ENCODE measurements at places on chromosomes 1 and 21.

DNA sequence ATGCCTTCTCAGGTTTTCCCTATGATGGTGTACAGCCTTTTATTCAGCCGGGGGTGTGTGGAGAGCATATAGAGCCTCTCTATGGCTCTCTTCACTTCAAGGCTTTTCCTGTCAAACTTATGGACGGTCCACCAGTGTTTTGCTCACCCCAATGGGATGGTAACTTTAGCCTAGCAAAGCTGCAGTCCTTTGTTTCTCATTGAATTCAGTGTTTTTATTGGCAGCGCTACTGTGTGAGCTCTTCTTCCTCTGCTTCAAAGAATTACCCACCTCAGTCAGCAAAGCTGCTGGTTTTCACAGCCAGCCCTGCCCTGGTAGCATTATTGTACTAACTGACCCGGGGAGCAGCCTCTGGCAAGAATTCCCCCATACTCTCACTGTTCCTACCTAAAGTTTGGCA lies 145.3 kb upstream of the RRP15 start:
- DNase-seq = no peak

- no peak for DNase-seq
These were observed 17.4 kb upstream of the IFNAR2 start for GRCh38 chr21:33212159-33212851.

DNA sequence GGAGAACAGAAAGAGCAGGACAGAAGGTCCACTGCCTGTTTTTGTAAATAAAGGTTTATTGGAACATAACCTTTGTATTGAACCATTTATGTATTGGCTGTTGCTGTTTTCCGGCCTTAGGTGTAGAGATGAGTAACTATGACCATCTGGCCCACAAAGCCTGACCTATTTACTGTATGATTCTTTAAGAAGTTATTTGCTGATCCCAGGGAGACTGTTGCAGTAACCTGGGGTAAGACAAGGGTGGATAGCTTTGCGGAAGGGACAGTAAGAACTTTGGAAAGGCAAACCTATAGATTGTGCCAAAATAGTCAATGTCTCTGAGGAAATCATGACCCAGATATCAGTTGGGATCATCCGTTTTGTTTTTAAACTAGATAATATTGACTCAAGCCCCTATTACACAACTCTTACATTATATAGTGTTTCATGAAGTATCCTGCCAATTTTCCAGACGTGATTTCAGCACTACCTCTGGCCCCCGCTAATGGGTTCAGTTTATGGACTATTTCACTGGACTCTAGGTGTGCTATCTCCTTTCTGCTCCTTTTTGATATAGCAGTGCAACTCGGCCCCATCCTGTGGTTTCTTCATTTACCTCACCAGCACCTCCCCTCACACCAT lies 20.8 kb upstream of the TLCD4 start:
- no peak for DNase-seq

GRCh38 chr21:35208810-35209517 lies 159.9 kb upstream of the RUNX1 start:
- no peak for DNase-seq

DNA sequence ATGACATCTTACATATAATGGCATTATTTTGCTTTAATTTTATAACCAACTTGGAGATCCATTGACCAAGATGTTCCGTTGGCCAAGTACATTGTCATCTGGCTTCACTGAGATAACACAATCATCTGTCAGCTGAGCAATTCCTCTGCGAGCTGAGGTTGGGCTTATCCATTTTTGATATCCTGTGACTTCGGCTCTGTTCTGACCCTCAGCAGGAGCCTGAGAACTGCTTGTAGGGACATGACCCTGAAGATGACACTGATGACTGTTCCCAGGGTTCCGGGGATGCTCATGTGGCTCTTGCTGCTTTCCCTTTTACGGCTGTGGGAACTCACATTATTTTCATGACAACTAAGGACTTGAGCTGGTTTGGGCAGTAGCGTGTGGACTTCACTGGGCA lies 51.2 kb downstream of the TLR5 start:
- DNase-seq = no peak

- DNase-seq = no peak
These were observed 7.1 kb upstream of the CHI3L2 start for GRCh38 chr1:111220302-111220890.

- no peak for DNase-seq
These were observed 72.7 kb downstream of the MAST2 start for GRCh38 chr1:45876000-45876617.

DNA sequence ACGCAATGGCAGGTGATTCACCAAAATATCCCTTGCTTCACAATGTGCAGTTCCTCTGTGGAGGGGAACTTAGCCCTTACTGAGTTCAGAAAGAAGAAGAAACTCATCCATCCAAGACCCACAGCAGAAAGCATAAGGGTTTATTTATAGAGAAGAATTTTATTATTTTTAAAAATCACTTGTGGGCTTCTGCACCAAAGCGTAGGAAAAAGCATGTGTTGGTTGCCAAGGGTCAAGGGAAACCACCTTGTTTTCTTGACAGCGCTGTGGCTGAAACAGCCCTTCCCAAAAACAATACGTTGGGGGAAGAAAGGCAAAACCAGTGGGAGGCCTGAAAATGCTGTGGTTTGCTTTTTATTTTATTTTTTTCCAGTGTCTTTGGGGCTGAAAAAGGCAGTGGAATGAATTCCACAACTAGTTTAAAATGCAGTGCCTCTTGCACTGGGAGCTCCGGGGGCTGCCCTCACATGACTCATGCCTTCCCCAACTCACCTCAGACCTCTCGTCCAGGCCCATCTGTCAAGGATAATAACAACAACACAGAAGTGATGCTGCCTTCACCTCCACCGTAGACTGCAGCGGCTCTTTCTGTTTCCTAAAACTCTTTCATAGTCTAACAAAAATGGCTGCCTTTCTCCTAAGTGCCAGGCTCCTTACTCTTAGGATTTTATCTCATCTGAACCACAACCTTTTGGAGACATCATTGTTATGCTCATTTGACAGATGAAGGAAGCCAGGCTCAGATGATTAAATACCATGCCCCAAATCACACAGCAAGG lies 224.2 kb upstream of the JUN start:
- no peak for DNase-seq

DNA sequence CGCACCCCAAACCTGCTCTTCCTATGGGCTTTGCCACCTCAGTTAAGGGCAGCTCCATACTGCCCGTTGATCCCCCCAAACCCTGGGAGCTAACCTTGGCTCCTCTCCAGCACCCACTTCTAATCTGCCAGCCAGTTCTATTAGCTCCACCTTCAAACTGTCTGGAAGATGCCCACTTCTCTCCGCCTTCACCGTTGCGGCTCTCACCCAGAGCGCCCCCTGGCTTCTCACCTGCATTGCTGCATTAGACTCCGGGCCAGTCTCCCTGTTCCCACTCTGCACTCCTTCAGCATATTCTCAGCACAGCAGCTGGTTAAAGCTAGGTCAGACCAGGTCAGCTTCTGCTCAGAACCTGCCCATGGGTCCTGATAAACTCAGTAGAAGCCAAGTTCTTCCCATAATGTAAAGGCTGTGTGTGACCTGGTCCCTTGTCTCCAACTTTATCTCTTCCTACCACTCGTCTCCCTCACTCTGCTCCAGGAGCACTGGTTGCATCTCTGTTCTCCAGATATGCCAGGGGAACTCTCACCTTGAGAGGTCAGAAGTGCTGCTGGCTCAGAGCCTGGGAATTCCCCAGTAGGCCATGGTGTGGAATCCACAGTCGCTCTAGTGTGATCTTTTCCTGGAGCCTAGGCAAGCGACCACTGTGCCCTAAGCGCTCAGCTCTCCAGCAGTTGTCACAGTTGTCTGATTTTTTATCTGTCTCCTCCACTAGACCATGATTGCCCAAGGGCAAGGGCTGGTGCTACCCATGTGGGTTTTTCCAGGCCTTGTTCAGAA lies 150.3 kb downstream of the HMGB4 start:
- DNase-seq = no peak

GRCh38 chr1:166933140-166933539 lies 42.2 kb downstream of the ILDR2 start:
- DNase-seq = no peak

DNA sequence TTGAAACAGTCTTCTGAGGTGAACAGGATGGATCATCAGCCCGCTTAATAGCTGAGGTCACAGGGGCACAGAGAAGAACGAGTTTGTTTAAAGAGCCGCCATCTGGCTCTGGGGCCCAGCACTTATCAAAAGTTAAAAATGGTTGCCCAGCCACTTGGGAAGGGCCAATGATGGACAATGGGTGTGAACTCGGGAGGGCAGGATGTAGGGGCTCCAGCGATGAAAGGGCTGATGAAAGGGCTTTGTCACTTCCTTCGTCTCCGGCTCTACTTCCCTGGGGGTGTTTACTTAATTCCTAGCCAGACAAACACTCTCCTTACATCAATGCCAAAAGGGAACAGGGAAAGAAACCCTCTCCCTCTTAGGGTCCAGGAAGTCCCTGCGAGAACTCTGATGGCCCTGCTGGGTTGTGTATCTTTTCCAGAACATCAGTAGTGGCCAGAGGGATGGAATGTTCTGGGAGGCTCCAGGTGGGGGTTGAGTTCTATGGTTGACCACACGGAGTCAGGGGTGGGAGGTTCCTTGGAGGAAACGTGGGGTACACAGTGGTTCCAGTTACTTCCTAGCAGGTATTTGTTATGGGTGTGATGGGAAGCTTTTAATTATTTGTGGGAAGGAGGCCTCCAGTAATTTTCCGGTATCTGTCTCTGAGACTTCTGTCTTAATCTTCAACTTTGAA lies 9.0 kb upstream of the ABCG1 start:
- no peak for DNase-seq

GRCh38 chr1:156281693-156282478 lies 739 bp downstream of the SMG5 start:
- peak; percentile 38 for DNase-seq

DNA sequence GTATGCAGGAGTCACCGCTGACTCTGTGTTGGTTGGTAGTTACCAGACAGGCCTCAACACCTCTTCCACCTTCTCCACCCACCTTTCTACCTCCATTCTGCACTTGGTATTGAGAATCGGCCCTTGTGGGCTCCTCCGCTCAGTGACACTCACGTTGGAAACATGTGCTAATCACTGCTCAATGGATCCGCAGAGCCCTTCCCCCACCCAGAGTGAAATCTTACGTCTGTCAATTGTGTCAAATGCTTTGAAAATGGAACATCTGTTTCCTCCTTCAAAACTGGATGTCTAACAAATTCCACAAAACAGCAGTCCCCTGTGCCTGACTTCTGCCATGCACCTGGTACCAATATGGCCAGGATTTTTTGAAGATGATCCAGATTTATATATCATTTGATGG lies 65.5 kb upstream of the NRIP1 start:
- no peak for DNase-seq

DNA sequence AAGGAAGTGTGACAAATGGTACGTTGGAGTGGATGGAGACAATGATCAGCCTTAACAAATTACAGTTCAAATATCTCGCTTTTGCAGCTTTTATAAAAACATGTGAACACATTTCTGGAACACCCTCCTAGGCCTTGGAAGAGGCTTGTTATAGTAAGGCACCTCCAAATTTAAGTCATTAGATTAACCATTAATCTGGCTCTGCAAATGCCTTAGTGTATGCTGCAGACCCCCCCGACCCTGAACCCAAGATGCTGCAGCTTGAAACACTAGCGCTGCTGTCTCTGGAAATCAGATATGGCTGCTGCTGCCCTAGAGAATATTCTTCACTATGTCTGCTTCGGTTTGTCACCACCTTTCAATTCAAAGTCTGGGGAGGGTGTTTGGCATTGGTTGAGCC lies 196.4 kb downstream of the MIS18A start:
- DNase-seq = no peak

DNA sequence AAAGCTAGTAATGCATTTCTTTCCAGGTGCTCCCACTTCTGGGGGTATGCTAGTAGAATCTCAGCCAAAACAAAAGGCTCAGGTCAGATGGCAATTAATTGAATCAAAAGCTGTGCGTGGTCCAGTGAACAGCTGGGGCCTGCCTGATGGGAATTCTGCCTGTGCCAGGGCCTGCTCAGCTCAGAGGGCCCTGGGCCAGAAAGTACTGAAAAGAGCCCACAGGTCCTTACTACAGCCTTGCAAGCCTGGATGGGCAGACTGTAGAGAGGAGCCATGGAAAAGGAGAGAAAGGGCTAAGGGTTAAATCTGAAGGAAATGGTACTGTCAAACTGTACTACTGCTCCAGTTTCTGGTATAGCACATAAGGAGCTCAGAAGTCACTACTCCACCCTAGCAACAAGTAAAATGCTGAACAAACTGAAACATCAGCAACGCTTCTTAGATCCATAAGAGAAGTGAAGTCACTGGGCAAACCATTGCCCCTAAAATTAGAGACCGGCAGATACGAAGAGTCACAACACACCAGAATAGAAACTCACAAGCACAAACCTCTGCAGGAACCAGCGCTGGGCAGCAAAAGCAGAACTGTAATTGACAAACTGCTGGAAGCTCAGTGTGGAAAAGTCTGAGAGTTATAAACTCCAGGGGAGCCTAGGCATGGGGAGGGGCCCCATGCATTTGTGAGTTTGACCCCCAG lies 121.1 kb upstream of the SYT6 start:
- no peak for DNase-seq

DNA sequence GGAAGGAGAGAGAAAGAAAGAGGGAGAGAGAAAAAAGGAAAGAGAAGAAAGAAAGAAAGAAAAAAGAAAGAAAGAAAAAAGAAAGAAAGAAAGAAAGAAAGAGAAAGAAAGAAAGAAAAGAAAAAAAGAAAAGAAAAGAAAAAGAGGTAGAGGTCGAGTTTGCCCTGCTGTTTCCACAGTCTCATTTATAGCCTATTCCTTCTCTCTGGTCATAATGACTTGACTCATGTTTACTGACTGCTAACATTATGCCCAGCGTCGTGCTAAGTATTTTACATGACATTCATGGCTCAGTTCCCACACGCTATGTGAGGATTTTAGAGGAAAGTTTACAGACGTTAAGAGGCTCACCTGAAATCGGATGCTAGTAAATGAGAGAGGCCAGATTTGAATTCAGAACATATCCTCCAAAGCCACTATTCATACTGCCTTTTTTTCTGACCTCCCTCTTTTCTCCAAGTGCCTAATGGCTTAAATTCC lies 263.0 kb downstream of the TNR start:
- DNase-seq = no peak

DNA sequence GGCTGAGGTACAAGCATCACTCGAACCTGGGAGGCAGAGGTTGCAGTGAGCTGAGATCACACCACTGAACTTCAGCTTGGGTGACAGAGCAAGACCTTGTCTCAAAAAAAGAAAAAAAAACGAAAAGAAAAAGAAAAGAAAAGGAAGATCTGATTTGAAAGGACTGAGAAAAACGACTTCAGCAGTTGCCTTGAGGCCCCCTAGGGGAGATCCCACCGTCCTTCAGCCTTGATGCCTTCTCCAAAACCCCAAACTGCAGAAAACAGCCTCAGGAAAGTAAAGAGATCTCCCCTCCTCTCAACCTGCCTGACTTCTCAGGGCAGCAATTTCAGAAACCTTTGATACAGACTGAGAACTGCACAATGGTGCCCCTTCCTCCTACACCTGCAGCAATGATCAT lies 50.9 kb upstream of the BCAR3 start:
- DNase-seq = no peak

GRCh38 chr1:59414406-59415133 lies 117.7 kb downstream of the FGGY start:
- peak; percentile 9 for DNase-seq

DNA sequence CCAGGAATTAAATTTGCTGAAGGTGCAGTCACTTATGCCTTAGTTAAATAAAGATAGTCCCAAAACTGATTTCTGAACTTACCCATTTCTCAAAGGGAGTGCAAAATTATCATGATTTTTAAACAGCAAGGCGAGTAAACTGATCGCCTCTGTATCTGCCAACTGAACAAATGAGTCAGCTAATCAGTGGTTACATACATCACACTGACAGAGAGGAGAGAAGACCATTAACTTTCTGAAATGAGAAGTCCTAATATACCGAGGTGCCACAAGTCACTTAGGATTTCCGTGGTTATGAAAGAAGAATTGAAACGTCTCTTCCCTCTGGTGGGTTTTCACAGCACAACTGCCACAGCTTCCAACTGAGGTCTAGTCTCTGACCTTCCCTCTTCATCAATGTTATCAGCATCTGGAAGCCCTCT lies 400.7 kb downstream of the SMYD3 start:
- DNase-seq = no peak

Measured in SHP77 (cell line).